ENCODE measurements at places on chromosomes 5 and 9.

- no peak for DNase-seq
Measured at GRCh38 chr5:152259702-152260101, 145.4 kb downstream of the NMUR2 start.

- no peak for DNase-seq
Measured at GRCh38 chr9:84322828-84323227, 17.7 kb downstream of the SLC28A3 start.

DNA sequence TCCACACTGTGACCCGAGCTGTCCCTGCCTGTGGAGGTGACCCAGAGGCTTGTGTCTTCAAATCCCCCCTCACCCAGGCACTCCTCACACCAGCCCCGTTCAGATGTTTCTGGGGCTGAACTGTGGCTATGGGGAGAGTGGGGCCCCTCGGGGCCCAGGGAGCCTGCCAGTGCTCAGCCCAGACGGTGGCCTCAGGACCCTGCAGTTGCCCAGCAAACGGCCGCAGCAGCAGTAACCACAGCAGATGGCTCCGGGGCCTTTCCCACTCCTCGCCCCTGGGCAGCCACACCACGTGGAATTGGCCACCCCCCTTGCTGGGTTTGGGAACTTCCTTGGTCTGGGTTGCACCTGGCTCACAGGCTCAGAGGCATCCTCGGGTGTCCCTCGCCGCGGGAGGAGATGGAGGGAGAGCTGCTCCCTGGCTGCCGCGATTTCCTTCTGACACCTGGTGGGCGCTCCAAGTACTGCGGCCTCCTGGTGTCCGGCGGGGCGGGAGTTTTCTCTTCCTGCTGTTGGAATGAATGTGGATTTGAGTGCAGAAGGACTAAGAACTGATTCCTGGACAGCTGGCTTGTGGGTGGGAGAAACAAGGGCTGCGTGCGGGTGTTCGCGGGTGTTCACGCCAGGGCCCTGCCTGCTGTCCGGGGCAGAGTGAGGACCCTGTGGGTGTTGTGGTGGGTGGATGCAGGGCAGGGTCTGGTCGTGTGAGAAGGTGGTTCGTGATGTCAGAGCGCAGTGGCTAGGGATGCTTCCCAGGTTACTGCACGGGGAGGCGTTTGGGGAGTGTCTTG lies 97.5 kb downstream of the COL5A1 start:
- DNase-seq, result no peak

- no peak for DNase-seq
Measured at GRCh38 chr5:38135486-38136039, 122.8 kb upstream of the EGFLAM start.

DNA sequence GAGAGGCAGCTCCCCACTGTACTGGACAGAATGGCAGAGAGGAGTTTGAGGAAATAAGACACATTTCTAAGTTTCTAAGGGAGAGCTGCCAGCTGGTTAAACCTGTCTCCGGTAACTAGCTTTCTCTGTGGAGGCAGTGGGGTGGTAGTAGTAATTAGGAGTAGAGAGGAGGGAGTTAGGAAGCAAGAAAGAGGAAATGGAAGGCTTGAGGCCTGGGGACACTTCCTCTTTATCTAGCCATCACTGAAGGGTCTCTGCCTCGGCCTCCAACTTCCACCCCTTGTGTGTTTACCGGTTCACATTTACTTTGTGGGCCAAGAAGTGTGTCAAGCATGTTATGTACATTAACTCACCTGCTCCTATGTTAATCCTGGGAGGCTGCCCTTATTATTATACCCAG lies 462.2 kb upstream of the DMAC1 start:
- no peak for DNase-seq

GRCh38 chr5:138824924-138825863 lies 49.9 kb downstream of the LRRTM2 start:
- DNase-seq, result no peak

Data from activated gamma-delta T cell (primary cell).